Stimulated activated CD4-positive, alpha-beta T cell treated with anti-CD3 and anti-CD28 coated beads, Interleukin-4, amount 100 ng/mL, for 24 hours (primary cell): ENCODE measurements at places on chromosomes 11 and 22.

DNA sequence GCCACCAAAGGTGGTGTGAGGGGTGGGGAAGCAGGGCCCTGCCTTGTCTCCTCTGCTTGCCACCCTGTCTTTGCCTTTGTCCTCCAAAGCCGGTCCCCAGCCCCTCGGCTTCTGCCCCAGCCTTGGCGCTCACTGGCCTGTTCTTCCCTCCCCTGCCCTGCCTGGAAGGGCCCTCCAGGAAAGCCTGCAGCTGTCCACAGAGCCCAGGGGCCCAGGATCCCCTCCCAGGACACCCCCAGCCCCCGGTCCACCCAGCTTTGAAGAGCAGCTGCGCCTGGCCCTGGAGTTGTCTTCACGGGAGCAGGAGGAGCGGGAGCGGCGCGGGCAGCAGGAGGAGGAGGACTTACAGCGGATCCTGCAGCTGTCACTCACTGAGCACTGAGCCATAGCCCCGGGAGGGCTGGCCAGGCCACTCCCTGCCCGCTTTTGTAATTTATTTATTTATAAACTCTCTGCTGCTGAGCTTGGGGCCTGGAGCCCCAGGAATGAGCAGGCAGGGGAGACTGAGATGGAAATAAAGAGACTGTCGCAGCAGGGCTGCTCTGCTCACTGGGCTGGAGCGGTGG, 1.3 kb upstream of the SSH3 start:
- no peak for DNase-seq

DNA sequence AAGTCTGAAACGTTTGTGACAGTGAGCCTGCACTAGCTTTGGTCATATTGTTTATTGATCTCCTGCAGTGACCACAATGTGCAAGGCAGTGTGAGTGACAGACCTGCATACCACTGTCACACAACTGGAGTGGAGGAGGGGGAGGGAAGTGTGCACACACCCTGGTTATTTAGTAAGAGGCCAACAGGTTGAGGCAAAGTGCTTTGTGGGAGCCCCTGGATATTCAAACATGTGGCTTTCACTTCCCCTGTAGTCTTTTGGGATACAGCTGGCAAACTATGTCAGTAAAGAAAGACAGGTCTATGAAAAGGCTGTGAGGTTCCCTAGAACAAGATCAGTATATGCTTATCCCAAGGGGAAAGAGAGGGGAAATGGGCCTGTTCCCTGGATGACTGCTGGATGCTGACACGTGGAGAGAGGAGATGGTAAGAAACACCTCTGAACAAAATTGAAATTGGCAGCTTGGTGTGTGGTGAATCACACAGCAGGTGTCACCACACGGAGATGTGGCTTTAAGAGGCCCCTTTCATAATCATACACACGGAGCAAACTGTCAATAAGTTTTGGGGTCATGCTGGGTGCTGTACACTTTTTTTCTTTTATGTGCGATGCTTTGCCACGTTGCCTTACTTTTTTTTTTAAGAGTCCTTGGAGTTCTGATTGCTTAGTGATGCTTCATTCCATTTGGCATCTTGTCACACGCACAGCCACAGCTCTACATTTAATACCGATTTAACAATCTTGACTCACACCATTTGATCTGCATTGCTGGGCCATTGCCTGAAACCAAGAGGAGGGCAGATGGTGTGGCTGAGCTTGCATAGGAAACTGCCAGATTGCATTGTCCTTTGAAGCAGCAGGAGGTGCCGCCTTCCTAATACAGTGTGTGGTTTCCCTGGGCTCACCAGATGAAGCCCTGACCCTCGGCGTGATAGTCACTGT, 11.3 kb downstream of the OSBP2 start:
- DNase-seq = no peak

- DNase-seq = no peak
Measured at GRCh38 chr22:42720263-42721044, at the start of gene A4GALT. TSS of gene A4GALT (minus strand) at chr22:42720870. CDS start at chr22:42693951, 26,919 bp downstream.

DNA sequence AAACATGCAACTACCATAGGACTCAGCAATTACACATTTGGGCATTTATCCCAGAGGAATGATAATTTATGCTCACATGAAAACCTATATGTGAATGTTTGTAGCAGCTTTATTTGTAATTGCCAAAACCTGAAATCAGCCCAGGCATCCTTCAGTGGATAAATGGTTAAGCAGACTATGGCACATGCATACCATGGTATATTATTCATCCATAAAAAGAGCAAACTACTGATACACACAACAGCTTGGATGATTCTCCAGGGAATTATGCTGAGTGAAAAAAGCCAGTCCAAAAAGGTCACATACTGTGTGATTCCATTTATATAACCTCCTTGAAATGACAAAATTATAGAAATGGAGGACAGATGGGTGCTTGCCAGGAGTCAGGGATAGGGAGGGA, 86.7 kb downstream of the ALX4 start:
- DNase-seq = no peak

- DNase-seq = no peak
Measured at GRCh38 chr11:38756537-38756936, 2158.5 kb upstream of the RAG2 start.

DNA sequence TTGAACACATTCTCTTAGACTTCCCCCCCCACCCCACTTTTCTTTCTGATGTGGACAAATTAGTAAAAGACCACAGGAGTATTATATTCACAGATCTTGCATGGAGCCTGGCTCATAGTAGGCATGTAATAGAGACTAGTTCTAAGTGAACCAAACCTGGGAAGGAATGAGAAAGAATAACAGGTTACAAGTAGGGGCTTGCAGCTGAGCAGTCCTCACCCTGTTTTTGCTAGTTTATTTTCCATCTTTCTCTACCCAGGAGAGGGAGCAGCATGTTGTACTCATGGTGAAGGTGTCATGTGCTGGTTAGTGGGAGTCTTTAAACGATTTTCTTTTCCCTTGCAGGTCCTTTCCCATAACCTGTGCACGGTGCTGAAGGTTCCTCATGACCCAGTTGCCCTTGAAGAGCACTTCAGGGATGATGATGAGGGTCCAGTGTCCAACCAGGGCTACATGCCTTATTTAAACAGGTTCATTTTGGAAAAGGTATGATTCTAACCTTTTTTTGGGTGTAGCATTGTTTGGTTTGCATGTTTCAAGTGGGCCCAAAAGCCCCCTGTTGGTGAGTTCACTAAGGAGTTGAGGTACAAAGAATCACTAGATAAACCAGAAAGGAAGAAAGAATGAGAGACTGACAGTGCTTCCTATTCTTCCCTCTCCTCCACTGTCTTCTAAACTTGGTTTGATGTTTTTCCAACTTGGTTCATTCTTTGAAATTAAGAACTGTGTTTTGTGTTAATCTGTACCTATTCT, 30.1 kb downstream of the SWAP70 start:
- no peak for DNase-seq

DNA sequence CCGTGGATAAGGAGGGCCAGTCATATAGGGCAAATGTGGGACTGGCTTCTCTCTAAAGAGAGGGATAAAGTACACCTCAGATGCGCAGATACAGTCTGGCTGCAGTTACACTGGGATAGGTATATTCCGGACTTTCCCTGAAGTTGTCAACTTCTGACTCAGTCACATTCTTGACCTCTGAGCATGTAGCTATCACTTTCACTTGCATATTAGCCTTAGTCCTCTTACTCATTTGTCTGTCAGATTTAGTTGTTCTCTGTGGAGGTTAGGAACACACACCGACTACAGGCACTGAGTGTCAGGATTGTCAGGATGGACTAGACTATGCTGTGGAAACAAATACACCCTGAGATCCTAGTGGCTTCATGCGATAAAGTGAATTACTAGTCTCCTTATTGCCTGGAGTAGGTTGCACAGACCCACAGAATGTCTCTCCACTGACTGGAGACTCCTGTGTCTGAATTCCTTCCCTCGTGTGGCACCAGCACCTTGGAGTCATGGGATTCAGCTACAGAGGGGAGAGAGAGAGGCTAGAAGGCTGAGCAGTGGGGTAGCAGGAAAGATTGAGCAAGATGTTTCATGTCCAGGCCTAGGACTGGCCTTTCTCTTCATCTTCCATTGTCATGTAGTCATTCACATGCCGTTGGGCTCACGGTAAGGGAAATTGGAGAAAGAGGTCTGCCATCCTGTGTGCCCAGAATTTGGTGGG, 654.3 kb downstream of the NTM start:
- no peak for DNase-seq

GRCh38 chr11:57303990-57304579, 20.7 kb downstream of the TNKS1BP1 start:
- no peak for DNase-seq

DNA sequence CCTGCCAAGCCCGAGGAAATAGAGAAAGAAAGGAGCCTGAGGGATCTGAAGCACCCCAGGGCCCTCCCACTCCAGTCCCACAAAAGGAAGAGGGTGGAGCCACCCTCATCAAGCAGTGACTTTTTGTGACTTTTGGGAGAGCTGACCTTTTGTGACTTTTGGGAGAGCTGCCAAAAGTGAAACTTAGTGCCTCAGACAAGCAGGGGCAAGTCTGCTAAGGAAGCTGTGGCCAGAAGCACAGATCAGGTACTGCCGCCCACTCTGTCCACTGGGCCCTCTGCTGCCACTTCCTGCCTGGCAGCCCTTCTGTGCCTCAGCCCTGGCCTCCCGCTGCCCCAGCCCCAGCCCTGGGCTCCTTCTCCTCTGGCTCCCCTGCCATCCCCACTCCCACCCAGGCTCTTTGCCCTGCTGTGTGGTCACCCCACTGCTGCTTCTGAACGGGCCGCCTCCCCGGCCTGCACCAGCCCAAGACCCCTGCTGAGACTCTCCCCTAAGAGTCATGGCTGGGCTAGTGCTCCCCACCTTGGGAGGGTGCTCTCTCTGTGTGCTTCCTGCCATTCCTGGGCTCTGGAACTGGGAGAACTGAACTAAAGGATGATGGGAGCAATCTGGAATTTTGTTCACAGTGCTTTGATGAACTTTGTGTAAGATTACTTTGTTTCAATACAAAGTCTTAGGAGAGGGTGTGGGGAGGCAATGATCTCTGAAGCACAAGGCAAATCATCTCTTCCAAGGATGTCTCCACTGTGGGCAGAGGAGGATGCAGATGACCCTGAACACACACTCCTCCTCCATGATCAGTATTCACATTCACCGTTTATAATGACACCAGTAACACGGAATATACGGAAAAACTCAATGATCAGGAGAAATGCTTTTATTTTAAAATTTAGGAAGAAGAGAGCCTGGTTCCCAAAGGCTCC, at the start of gene APOBEC3H:
Gene APOBEC3H, plus strand, starts transcription at position 147 of the 923 bp plus-strand sequence. CDS start 3,035 bp downstream, outside the sequence.
- peak; percentile 29 for DNase-seq

GRCh38 chr22:30235687-30236170, 10.8 kb downstream of the LIF start:
- no peak for DNase-seq

GRCh38 chr11:116488836-116489389, 283.9 kb downstream of the BUD13 start:
- DNase-seq = no peak

GRCh38 chr11:113562576-113562975, 87.4 kb upstream of the DRD2 start:
- no peak for DNase-seq

GRCh38 chr11:105392556-105392955, 217.3 kb upstream of the GRIA4 start:
- DNase-seq = no peak

GRCh38 chr11:119612814-119613213, 116.2 kb downstream of the NECTIN1 start:
- DNase-seq = no peak

- DNase-seq = peak; percentile 42
Measured at GRCh38 chr22:37228106-37229011, 15.7 kb downstream of the RAC2 start.

DNA sequence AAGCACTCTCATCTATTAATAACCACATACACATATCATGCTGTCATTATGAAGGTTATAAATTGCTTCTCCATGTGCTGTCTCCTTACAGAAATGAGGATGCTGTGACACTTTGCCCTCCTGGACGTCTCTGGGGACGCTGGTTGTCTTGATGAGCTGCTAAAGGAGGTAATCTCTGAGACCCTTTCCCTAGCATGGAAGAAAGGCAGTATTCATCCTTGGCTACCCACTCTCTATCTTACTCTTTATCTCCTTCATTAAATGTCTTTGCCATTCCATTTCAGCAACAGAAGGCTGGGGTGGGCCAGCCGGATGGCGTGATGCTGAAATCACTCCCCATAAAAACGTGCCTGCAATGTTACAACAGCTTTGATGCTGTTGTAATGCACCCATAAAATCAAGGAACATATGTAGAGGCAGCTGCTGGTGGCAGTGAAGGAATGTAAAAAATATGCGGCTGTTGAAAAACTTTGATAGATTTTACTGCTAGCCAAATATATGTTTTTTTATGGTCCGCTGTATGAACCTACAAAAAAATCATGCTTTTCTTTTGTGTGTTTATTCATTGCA, 715.1 kb upstream of the API5 start:
- DNase-seq = no peak

- no peak for DNase-seq
Measured at GRCh38 chr11:70456921-70457532, 58.7 kb downstream of the CTTN start.

DNA sequence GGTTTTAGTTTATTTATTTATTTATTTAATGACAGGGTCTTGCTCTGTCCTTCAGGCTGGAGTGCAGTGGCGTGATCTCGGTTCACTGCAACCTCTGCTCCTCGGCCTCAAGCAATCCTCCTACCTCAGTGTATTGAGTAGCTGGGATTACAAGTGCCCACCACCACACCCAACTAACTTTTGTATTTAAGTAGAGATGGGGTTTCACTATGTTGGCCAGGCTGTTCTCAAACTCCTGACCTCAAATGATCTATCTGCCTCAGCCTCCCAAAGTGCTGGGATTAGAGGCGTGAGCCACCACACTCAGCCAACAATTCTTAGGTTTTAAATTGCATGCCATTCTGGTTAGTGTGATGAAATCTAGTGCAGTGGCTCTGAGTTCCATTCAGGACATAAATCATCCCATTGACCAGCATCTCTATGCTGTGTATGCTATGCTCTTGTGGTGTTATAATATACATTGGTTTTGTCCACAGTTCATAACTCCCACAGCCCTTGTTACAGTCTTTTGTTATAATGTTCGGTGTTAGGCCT, 28.5 kb downstream of the ZNF280B start:
- DNase-seq = no peak
